Stimulated activated CD8-positive, alpha-beta memory T cell treated with anti-CD3 and anti-CD28 coated beads, Interleukin-2, amount 100 ng/mL, for 48 hours (primary cell): ENCODE measurements at places on chromosomes 12 and 14.

DNA sequence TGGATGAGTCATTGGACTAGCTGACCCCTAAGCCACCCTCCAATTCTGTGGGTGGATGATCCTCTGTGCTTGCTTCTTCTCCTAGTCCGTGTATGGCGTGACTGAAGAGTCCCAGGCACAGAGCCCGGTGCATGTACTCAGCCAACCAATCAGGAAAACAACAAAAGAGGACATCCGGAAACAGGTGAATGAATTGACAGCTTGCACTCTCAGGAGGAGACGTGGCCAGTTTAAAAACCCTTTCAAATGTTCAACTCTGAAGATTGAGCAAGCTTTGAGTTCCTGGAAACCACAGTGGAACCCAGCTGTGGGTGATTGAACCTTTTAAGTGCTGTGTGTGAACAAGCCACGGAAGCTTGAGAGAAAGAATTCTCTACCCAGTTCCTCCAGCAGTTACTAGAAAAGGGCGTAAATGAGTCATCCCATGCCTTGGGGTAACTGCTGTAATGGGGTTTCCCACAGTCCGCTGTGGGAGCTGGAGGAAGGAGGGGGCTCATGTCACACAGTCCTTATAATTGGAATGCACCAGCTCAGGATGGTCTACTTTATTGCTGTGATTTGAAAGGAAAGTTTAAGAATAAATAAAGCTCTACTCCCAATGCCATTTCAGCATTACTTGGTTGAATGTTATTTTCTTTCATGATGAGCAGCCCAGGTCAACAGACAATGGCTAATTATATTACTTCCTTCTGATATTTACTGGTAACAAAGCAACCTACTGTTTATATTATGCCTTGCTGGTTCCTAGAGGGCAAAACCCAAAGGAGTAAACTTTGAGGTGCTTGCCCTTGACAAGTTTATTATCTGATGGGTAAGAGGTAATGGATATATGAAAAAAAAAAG, 417.0 kb downstream of the DPF3 start:
- DNase-seq: peak; percentile 18

DNA sequence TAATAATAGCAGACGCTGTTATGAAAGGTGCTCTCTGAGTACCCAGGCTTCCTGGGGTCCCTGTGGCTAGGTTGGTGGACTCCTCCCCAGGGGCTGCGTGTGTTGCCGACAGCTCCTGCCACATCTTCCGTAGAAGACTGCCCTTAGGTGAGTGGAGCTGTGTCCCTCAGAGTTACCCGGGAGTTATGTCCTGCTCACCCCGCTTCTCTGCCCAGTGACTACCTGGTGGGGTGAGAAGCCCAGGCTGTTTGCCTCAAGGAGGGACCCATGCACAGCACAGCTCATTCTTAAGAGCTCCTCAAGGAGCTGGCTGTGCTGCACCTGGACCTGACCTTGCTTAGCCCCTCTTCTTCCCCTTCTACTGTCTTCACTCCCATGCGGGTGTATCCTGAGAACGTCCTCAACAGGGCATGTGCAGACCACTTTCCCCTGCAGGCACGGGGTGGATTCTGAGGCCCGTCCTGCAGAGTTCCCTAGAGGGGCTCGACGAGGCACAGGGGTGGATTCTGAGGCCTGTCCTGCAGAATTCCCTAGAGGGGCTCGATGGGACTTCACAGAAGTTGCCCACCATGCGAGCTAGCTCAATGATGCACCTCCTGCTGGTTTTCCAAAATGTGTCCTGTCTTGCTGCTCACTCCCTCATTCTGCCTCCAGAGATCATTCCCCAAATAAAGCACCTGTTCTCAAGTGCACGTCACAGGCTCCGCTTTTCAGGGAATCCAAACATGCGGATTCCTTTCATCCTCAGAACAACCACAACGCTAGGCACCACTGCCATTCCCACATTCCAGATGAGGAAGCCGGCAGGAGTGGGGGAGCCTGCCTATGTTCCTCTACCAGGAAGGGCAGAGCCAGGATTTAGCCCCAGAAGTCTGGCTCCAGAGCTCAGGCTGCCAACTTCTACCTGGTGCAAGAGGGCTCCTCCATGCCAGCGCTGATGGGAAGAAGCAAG, 231.9 kb downstream of the GLT1D1 start:
- no peak for DNase-seq

DNA sequence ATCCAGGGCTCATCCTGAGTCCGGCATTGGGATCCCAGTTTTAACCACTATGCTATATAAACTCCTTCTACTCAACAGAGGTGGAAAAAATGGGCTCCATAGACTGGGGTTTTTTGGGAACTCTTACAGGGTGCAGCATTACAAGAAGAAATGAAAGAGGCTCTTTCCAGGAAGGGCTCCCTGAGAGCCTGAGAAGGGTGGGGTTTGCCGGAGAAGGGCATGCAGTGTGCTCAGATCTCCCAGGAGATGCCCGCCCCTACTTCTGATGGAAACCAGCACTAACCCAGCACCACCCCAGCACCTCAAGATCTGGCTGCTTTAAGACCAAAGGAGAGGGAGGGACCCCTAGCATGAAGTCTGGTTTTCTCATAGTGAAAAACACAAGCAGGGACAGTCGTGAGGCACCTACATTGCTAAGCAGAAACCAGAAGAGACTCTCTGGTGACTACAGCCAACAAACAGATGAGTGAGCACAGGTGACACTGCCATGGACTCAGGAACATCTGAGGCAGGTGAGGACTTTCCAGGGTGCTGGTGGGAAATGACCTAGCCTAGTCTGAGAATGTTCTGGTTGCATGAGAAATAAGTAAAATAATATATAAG, 43.9 kb upstream of the HSP90B1 start:
- no peak for DNase-seq

DNA sequence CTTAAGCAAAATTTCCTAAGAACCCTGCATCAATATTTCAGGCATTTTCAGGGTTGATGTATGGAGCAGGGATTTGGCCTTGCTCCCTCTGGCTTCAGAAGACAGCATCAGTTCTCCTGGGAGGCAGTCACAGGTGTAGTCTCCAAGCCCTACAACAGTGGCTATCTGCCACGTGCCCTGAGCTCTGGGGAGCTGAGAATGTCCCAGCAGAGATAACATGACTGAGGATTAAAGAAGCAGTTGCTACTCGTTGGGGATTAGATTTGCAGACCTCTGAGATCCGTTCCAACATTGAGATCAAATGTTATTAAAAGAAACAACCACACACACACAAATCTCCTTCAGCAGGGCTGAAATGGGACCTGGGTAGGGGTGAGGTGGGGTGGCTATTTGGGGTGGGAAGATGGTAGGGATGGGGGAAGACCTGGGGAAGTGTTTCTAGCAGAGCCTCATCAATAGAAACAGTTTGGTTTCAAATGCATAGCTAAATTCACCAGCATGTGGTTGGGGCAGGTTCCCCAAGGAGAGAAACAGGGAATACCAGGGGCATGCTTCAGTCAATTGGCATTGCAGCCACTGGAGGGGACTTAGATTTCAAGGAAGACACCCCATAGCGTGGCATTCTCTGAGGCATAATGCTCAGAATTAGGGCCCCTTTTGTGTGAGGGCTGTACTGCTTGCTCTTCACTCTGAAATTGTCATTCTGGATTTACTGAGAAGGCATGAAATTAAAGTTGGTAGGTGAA, 15.2 kb upstream of the FAM234B start:
- DNase-seq: no peak

GRCh38 chr12:47038270-47038748, 41.1 kb upstream of the PCED1B start:
- DNase-seq: no peak

DNA sequence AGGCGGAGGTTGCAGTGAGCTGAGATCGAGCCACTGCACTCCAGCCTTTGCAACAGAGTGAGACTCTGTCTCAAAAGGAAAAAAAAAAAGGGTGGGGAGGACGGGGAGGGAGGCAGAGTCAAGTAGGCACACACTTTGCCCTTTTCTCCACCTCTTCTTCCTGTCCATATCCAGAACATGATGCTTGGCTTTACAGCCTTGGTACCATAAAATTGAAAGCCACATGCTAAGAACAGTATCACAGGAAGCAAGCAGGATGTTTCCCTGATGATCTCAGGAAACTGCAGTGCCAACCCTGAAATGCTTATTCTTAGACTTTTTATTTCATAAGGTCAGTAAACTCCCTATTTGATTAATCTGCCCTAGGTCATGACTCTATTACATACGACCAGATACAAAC, 32.5 kb upstream of the YAF2 start:
- no peak for DNase-seq

GRCh38 chr12:1171657-1172408, 180.8 kb downstream of the ERC1 start:
- no peak for DNase-seq

- DNase-seq: no peak
Observed at GRCh38 chr14:72513965-72514659, 379.8 kb downstream of the DPF3 start.

DNA sequence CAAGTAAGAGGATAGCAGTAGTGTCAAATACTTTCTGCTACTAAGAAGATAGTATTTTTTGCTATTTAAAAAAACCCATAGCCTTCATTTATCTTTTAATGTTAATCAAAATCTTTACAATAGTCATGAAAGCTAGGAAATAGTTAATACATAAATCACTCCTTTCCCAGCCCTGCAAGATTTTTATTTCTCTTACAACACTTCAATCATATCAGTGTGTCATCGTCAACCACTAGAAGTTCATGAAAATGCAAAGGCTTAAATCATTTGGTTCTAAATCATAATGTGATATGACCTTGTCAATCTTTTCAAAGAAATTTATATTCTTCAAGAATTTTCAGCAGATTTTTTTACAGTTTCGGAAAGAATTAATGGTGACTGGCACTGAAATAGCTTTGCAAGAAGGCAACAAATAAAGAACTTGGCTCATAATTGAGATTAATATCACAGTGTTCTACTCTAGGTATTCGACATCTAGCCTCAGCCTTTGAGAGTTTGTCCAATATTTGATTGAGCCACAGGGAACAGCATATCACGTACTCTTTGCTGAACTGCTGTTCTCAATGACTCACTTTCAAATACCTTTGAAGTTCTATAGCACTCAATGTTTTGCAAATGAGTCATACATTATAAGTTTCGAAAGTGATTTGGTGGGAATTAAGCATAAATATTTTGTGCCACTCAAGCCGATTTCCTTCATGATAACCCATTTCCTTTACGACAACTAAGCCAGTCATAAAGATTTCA, 384.0 kb upstream of the FOXG1 start:
- DNase-seq: no peak

DNA sequence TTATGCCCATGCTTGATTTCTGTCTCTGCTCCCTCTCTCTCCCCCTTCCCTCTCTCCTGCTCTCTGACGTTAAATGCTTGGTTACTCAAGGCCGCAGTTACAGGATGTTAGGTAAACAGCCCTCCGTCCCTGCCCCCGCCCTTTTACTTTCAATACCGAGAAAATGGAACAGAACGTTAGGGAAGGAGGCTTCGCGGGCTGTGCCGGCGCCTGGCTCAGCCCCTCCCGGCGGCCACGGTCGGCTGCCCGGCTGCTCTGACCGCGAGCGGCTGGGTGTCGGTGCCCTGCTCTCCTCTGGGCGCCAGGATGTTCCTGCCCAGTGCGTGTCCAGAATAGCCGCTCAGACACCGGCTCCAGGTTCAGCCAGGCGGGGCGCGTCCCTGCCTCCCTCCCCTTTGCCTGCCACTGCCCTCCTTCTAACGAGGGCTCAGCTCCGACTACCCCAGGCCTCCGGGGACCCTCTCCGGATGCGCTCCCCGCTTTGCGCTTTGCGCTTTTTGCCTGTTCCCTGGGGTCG, 166.1 kb downstream of the ADCK1 start:
- DNase-seq: no peak

GRCh38 chr12:114665411-114666260, 18.3 kb downstream of the TBX3 start:
- DNase-seq: no peak

GRCh38 chr12:108854451-108855283, 2.7 kb downstream of the SSH1 start:
- DNase-seq: no peak

DNA sequence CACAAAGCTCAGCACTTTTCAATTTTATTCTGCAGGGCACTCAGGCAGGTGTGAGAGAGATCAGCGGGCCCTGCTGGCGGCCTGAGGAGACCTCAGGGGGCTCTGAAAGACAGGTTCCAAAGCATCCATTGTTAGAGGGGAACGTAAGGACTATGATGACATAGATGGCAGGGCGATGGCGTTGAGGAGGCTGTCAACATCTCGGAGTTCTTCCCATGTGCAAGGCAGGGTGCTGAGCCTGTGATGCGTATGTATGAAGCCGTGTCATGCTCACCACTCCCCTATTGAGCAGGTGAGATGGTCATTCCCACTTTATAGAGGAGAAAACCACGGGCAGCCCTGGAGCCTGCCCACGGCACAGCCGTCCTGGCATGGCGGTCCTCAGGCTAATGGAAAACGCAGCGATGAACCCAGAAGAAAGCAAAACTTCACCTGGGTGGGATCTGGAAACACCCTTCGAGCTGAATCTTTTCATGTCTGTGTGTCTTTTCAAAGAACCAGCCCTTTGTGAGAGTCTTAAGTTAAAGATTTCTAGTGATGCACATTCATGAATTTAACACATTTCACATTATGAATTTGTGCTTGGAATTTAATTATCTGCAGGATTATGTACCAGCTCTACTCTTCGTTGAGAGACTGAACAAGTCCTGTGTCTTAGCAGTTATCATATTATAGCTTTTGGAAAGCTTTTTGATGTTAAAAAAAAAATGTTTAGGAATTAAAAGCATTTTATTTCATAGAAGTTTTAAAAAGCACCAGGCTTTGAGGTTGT, 64.7 kb downstream of the RIMBP2 start:
- DNase-seq: no peak

- DNase-seq: no peak
Observed at GRCh38 chr12:53552361-53553327, 45.4 kb upstream of the NPFF start.

GRCh38 chr12:25433581-25434325, 119.3 kb downstream of the LMNTD1 start:
- DNase-seq: no peak

DNA sequence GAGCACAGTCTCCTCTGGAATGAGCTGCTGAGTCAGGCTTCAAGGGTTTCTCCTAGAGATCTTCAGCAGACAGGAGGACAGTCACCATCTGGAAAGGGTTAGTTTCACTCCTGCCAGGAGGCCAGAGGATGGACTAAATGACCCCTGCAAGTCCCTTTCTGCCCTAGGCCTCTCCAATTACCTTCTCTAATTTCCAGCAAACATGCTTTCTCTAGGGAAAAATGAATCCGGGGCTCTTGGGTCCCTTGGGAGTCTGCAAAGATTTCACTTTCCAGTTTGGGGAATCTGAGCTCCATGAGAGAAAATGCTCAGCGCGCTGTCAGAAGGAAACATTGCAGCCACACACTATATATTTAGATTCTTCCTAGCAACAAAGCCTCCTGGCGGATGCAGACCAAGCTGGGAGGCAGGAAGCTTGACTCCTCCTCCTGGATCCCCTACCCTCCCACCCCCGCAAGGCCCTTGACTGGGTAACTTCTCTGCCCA, 184.4 kb upstream of the CCND2 start:
- no peak for DNase-seq

DNA sequence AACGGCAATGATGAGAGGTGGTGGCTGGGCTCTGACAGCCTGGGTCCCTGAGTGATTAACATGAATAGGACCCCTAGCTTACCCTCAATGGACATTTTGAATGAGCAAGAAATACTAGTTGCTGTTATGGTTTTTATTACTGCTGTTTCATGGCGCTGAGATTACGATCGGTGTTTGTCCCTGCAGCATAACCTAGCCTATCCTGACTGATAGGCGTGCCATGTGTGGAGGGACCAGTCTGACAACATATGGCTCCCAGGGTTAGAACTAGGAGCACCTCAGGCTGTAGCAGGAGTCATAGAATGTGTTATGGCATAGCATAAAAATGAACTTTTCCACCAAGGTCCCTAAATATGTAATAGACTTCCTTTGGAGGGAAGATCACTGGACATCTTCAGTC, 137.5 kb upstream of the HIF1A start:
- no peak for DNase-seq

GRCh38 chr14:78417532-78417931, 247.4 kb downstream of the NRXN3 start:
- no peak for DNase-seq
